D341Med (cell line): ENCODE measurements at places on chromosomes 12 and 14.

GRCh38 chr14:90273532-90273931, 17.2 kb downstream of the PSMC1 start:
- DNase-seq, result peak; percentile 8

DNA sequence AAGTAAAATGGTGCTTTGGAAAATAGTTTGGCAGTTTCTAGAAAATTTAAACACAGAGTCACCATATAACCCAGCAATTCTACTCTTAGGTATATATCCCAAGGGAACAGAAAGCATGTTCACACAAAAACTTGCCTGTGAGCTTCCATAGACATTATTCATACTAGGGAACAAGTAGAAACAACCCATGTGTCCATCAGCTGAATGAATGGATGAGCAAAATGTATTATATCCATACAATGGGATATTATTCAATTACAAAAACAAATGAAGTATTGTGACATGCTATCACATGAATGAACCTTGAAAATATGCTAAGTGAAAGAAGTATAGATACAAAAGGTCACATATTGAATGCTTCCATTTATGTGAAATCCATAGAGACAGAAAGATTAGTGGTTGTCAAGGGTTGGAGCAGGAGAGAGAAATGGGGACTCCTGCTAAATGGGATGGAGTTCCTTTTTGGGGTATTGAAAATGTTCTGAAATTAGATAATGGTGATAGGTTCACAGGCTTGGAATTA, 7.9 kb downstream of the SLC10A1 start:
- no peak for DNase-seq

GRCh38 chr14:39307815-39308214, 74.1 kb downstream of the MIA2 start:
- no peak for DNase-seq

GRCh38 chr12:32437095-32437515, 37.7 kb downstream of the FGD4 start:
- no peak for DNase-seq

DNA sequence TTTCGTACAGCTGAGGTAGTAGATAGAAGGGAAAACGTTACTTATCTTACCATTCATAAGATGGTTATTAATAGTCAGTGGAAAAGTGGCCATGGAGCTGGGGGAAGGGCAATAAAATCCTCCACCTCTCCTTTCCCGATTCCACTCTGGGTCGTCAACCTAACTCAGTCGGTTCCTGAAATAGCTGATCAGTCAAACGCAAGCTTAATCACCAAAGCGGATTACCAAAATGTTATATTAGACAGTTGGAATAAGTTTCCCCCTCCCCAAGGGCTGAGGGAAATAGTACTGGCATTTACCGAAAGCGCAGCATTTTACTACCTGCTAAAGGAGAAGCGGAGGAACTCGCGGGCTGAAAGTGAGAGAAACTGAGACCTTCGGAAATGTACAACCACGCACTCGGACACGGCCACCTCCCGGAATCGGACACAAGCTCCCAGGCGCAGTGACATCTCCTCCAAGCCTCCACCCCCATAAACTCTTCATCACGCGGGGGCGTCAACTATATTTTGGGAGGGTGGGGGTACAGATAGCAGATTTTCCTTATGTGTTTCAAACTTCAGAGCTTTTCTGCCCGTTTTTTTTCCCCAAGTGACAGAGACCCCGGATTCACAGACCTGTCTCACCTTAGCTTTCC, 1.2 kb downstream of the PPM1H start:
- DNase-seq, result no peak

GRCh38 chr14:89163031-89163636, 253.9 kb downstream of the FOXN3 start:
- DNase-seq, result no peak

DNA sequence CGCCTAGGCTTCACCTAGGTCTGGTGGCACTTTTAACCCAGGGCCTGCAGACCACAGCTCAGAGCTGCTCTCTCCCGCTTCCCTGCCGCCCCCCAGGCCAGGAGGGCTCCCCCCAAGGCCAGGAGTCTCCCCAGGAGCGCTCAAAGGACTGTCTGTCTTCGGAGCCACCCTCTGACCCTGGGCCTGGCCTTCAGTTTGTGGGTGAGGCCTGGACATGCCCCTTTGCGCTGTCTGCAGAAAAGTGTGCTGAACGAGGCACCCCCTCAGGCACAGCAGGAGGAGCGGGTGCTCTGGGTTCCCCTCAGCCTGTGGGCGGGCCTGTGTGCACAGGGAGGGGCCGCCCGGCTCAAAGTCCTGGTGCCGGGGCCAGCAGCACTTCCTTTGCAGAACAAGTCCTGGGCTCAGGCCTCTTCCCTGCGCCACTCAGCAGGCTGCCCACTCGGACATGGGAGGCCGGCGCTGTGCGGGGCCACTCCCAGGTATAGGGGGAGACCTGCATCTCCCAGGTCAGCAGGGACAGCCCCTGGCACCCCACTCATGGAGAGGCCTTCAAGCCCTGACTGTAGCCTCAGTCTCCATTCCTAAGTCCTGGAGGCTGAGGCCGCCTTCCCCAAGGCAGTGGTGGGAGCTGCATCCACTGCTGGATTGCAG, 14.3 kb downstream of the DEGS2 start:
- DNase-seq, result no peak

DNA sequence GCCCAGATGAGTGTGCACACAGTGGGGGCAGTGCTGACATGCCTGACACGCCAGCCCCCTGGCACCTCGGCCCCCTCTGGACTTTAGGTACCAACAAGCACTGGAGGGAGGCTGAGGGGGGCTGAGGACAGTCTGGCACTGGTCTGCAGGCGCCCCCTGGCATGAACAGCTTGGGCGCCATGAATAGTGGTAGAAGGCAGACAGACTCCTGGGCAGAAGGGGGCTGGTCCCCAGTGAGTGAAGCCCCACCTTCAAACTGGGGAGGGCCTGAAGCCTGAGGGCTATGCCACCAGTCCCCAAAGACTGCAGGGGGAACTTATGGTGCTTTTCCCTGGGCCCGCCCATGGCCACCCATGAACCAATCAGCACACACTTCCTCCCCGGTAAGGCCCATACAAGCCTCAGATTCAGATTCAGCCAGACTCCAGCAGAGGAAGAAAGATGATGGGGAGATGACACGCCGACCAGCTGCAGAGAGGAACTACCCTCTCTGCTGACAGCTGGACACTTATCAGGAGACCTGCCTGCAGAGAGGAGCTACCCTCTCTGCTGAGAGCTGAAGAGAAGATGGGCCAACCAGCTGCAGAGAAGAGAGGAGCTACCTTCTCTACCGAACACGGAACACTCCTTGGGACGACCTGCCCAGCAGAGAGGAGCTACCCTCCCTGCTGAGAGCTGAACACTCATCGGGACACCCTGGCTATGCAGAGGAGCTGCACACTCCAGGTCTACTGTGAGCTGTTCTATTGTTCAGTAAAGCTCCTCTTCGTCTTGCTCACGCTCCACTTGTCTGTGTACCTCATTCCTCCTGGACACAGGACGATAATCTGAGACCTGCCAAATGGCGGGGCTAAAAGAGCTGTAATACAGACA, 324.5 kb downstream of the PCNX1 start:
- no peak for DNase-seq

DNA sequence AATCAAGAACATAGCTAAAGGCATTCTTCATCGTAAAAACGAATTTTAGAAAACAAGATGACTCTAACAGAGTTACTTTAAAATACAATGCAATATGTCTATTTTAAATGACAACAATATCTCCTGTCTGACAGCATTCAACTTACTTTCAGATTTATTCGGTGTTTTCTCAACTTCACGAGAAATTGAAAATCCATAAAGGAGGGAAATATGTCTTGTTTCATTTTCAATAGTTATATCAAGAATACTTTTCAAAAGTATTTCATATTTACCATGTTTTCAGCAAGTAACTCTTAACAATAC, 254.8 kb downstream of the DAD1 start:
- DNase-seq, result no peak

- DNase-seq, result no peak
These were observed 5.2 kb upstream of the AAAS start for GRCh38 chr12:53326460-53327185.

GRCh38 chr12:29429999-29430715, 49.2 kb upstream of the ERGIC2 start:
- no peak for DNase-seq

DNA sequence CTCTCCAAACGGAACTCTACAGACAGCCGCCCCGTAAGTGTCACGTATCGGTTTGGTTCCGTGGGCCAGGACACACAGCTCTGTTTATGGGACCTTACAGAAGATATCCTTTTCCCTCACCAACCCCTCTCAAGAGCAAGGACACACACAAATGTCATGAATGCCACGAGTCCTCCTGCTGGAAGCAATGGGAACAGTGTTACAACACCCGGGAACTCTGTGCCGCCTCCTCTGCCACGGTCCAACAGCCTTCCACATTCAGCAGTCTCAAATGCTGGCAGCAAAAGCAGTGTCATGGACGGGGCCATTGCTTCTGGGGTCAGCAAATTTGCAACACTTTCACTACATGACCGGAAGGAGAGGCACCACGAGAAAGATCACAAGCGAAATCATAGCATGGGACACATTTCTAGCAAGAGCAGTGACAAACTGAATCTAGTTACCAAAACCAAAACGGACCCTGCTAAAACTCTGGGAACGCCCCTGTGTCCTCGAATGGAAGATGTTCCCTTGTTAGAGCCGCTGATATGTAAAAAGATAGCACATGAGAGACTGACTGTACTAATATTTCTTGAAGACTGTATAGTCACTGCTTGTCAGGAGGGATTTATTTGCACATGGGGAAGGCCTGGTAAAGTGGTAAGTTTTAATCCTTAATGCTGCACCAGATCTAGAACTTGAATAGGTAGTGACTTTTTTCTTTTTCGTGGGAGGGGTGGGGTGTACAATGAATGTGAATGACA, 69.7 kb downstream of the WDR20 start:
- DNase-seq, result peak; percentile 75

DNA sequence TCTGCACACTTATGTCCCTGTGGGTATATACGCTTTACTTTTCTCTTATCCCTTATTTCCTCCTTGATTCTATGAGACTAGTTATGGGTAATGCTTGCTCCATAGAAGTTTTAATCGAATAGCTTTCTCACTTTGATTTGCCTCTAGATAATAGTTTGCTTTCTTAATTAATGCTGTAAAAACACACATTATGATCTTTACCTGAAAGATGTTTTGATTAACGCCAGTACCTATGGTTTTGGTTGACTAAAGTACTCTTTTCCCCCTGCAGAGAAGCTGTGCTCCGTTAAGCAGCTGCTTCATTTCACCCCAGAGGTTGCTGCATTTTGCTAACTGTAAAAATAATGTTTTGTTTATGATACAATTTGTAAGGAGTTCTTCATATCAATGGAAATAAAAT, 362.3 kb downstream of the FLRT2 start:
- DNase-seq, result no peak

DNA sequence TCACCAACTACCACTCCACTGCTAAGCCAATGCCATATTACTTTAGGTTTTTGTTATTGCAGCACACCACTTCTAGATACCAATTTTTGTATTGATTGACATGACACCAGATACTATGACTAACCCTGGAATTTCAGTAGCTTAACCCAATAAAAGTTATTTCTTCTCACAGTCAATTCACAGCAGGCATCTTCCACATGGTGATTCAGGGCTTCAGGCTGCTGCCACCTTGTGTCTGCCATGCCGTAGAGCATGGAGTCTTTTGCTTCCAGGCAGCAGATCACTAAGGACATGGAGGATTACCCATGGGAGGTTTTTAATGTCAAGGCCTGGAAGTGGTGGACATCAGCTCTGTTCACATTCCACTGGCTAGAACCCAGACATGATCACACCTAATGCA, 56.4 kb upstream of the LTA4H start:
- no peak for DNase-seq

DNA sequence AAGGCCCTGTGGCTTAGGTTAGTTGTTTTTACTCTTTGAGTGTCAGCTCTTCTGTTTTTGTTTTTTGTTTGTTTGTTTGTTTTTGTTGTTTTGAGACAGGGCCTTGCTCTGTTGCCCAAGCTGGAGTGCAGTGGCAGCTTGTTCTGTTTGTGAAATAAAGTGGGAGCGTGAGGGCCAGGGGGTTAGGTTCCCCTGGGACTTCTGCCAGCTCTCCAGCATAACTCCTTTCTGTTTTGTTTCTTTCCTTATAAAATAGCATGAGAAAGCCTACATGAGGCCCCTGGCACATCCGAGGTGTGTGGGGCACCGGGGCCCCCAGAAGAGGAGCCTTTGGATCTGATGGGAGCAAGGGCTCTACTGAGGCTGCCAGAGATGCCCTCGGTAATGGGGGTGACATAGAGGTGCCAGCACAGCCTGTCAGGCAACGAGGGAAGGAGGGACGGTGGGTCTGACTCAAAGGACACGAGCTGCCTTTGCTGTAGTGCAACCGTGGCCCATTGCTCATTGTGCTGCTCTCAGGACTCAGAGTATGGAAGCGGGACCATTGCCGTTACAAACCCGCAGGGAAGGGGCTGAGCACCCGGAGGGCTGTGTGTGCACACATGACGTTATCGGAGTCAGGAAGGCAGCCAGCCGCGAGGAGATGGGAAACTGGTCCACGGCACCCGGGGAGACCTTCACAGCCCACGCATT, 9.1 kb upstream of the SERPINA11 start:
- DNase-seq, result no peak

DNA sequence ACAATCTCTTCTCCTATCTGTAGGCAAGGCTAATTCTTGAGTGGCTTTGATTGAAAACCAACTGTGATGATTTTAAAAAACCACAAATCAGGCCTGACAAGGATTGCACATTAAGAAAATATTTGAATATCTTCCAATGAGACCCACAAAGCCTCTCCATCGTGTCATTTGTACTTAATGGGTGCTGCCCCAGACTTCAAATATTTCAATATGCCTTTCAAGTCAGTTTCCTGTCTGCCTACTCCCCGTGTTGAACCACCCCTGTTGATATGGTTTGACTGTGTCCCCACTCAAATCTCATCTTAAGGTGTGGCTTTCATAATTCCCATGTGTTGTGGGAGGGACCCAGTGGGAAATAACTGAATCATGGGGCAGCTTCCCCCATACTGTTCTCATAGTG, 159.7 kb upstream of the EGLN3 start:
- no peak for DNase-seq

- no peak for DNase-seq
These were observed 452.0 kb downstream of the PRKD1 start for GRCh38 chr14:29475641-29476040.

DNA sequence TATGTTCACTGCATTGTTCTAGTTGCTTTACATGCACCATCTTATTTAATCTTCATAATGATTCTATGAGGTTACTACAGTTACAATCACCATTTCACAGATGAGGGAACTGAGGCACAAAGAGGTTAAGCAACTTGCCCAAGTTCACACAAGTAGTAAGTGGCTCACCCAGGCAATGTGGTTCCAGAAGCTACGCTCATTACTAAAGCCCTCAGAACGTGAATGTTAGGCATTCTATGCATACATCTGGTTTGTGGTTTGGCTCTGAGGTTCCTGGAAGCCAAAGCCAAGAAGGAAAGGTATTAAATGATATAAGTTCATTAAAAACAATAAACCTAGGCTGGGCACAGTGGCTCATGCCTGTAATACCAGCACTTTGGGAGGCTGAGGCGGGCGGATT, 14.4 kb upstream of the VRTN start:
- DNase-seq, result no peak
